H54 (cell line): ENCODE measurements at places on chromosomes 1 and 21.

GRCh38 chr1:108718927-108719655, 6.4 kb downstream of the FNDC7 start:
- DNase-seq = no peak

DNA sequence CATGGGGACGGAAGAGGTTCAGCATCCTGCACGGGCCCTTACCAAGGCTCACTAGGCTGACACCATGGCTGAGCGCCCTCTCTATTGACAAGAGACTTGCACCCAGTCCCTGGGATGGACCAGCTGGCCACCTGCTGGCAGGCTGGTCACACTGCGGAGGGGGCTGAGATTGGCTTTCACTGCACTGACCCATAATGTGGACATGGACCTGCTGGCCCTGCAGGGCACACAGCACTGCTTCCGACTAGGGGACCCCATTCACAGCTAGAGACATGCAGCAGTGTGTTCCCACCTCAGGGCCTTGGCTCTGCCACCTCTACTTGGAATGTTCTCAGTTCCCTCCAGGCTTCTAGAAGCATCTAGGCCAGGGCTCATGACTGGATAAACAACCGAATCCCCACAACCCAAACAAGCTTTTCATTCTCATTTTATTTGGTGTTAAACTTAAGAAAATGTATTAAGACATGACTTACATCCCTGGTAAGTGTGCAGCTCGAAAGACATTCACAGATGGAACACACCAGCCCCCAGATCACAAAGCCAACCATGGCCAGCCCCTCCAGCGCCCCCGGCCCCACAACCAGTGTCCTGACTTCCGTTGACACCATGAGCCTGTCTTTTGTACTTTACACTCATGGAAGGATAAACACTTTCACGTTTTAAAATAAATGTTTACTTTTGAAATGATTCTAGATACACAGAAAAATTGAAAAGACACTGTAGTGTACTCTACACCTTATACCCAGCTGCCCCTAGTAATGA, 9.3 kb upstream of the SRARP start:
- peak; percentile 29 for DNase-seq

DNA sequence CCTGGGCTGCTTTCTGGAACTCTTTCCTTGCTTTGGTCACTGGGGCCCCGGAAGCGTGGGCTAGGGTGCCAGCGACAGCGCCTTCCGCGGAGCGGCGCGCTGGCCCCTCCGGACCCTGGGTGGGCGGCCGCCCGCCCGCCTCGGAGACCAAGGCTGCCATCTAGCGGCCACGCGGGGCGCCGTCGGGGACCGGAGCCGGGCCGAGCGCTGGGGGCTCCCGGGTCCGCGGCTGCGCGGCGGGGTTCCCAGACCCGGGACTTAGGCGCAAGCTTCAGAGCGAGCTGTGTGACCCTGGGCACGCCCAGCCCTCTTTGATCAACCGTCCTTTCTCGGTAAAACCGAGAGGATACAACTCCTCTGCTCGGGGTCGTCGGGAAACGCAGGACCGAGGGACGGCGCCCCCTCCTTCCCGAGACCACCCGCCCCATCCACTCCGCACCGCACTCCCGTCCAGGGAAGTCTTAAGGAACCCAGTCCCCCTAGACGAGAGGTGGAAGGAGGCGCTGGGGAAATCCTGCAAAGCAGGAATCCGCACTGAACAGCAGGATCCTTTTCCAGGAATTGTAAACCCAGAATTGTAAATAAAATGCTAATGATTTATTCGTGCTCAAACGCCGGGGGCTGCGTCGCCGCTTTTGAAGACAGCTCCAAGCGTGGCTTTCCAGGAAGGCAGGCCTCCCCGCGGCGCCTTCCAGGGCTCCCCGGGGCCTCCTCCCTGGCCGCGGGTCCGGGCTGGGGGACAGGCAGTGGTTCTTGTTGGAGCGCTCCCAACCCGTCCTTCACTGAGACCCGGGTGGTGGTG, 41.2 kb downstream of the RRAGC start:
- no peak for DNase-seq

DNA sequence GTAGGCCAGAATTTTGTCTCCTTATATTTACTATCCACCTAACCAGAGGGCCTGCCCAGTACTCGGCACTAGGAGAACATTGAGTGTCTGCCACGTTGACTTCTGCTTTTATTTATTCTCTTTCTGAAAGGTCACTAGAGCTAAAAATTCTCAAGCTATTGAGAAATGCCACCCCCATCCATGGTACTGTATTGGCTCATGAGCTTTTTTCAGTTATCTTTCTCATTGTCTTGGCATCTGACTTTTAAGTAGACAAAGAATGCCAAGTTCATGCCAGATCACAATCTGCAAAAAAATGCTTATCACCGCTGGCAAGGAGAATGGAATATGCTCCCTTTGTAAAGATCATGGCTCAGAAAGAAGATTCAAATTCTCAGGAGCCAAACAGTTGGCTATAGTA, 49.8 kb upstream of the MROH9 start:
- no peak for DNase-seq

GRCh38 chr1:231407547-231408396, 14.3 kb downstream of the EGLN1 start:
- DNase-seq = no peak

- no peak for DNase-seq
These were observed 1.1 kb upstream of the FOXD3 start for GRCh38 chr1:63321066-63321784.

- DNase-seq = no peak
These were observed 13.1 kb upstream of the KCNQ4 start for GRCh38 chr1:40770296-40771070.

DNA sequence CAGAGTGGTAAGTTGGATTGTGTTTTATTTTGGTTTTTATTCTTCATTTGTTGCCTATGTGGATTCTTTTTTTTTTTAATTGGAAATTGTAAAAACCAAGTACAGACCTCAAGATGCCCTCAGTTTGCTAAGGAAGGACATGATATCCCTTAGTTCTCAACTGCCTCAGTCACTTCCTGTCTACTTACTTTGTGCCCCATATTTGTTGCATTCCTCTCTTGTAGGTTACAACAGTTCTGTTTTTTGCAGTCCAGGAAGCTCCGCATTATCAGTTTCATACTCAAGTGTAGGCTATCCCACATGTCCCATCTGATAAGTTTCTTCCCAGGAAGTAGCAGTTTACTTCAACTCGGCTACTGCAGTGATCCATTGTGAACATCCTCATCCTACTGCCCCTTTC, 82.0 kb downstream of the RPAP2 start:
- no peak for DNase-seq

DNA sequence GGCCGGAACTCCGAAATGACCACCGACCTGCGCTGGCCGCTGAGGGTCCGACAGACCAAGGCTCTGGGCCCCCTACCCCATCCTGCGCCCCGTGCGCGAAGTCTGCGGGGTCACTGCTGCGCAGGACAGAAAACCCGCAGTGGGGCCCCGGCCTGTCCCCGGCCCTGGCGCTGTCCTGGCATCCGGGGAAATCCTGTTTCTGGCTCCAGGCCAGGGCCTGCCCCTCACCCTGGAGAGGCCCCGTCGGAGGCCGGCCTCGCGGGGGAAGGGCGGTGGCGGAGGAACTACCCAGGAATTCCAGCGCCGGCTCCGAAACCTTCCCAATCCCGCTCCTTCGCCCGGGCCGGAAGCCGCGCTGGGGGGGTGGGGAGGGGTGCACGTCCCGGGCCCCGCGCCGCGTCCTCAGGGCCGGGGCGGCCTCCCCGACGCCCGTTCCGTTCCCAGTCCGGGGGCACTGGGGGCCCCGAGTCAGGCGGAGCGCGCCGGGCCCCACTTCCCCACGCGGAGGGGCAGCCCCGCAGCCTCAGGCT, 77.0 kb downstream of the MORN1 start:
- peak; percentile 63 for DNase-seq

DNA sequence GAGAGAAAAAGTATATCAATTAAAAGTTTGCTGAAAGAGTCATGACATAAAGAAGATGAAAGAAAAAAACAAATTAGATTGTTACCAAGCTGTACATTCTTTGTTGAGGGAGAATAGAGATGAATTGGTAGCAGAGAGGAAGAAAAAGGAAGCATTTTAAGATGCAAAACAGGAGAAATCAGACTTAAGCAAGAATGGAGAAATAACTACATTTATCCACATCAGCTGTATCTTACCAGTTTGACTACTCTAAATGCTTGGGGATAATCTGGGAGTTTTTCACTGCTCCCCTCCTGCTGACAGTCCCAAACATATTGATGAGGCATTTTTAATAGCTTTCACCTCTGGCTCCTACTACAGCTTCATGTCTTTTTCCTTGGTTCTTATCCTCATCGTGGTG, 16.8 kb upstream of the PTPRC start:
- DNase-seq = no peak

DNA sequence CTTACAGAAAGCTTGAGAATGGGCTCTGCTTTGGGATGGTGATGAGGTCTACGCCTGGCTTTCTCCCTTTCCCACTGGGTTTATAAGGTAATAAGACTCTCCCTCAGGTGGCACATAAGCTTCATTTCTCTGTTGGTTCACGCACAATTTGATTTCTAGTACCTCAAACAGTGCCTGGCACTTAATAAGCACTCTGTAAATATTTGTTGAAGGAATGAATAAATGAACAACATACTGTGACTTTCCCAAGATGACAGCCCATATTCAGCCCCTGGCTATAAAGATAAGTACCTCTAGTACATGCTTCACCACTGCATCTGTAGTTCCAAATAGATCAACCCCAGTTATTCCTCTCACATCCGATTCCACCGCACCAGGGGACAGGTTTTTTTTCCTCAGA, 17.8 kb downstream of the COPA start:
- no peak for DNase-seq

DNA sequence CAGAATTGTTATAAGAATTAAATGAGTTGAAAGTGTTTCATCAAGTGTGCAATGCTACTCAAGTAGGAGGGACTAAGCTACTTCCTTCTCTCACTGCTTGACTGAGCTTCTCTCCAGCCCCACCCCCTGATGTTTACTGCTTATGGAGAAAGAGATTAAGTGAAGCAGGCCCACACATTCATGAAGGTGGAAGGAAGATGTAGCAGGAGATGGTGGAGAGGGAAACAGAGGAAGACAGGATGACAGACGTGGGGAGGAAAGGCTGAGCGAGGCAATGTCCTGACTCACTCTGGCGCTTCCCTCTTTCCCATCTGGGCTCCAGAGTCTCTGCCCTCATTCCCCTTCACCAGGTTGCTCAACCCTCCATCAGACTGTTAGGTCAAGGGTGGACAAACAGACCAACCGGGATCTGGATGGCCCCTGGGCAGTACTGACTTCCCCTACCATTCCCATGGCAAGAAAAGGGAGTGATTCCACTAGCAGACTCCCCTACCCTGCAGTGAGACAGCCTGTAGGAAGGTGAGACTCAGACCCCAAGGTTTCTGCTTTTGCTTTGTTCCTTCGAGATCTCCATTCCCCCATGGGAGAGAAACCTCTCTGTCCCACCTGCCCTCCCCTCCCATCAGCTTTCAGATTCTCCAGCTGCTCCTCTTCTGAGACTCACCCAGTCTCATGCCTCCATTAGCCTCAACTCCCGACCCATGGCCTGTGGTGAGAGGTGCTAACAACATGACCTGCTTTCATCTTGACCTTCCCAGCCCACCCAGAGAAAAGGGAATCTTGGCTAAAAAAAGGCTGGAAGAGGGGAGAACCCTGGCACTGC, 3.1 kb upstream of the ARHGEF2 start:
- peak; percentile 61 for DNase-seq

DNA sequence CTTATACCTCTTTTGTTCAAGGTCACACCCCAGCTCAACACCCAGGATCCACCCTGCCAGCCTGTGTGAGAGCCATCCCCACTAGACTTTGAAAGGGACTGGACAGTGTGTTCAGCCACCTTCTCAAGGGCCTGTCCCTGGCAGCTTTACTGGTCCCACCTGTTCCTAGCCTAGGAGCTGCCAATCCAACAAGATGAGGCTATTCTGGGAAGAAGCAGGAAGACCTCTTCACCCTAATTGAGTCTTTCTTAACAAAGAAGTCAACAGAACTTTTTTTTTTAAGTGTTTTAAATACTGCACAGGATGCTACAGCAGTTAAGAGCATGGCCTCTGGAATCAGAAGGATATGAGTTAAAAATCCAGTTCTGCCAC, 95.8 kb upstream of the HOOK1 start:
- no peak for DNase-seq

DNA sequence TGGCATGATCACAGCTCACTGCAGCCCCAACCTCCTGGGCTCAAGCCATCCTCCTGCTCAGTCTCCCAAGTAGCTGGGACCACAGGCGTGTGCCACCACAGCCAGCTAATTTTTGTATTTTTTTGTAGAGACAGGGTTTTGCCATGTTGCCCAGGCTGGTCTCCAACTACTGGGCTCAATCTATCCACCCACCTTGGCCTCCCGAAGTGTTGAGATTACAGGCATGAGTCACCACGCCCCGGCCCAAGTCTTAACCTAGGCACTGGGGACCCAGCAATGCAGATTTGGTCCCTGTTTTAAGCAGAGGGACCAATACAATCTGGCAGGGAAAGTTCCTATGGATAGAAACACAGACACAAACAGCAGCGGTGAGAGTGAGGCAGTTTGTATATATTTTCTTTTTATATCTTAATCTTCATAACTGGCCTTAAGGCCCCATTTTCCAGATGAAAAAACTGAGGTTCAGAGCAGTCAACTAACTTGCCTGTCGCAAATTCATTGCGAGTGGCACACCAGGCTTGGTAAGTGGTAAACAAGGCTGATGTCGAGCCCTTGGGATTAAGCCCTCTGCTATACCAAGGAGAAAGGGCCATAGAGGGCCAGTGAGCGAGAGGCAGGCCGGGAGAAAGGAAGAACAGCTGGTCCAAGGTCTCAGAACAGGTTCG, 77.8 kb upstream of the TINAGL1 start:
- no peak for DNase-seq

DNA sequence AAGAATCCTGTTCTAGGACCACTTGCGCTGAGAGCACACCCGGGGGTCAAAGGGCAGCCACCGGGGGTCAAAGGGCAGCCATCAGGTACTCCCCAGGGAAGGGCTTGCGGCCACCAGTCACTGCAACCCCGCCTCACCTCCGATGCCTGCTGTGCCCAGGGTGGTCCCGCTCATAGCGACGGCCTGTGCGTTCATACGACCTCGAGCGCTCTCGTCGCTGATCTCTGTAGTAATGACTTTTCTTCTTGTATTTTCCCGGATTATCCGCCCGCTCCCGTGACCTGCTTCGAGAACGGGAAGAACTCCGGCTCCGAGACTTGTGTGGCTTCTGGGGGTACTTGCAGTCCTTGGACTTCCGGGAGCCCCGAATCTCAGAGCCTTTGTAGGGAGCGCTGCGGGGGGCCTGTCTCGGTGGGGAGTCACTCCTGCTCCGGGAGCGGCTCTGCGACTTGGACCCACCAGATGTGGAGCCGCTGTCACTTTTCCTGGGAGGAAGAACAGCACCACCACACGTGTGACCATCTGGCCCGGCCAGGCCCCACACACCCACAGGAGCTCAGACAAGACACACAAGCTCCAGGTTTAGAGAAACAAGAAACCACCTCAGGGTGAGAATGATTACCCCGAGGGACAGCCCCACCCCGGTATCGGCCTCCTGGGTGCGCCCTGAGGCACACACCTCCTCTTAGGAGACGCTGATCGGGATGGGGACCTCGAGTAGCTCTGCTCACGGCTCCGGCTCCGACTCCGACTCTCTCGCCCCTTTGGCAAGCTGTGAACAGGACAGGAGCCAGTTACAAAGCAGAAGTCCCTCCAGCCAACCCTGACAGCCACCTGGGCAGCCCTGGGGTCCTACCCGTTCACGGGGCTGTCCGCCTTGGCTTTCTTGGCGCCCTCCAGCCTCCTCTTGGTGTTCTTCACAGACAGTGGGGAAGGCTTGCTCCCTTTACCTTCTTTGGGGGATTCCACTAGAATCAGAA, 11.7 kb downstream of the CCNL2 start:
- DNase-seq = no peak

- DNase-seq = no peak
These were observed 106.2 kb downstream of the DHRS3 start for GRCh38 chr1:12511516-12512468.
